ENCODE measurements at places on chromosomes 4 and X.

GRCh38 chrX:11755724-11756123, 2.3 kb upstream of the MSL3 start:
- no peak for DNase-seq

DNA sequence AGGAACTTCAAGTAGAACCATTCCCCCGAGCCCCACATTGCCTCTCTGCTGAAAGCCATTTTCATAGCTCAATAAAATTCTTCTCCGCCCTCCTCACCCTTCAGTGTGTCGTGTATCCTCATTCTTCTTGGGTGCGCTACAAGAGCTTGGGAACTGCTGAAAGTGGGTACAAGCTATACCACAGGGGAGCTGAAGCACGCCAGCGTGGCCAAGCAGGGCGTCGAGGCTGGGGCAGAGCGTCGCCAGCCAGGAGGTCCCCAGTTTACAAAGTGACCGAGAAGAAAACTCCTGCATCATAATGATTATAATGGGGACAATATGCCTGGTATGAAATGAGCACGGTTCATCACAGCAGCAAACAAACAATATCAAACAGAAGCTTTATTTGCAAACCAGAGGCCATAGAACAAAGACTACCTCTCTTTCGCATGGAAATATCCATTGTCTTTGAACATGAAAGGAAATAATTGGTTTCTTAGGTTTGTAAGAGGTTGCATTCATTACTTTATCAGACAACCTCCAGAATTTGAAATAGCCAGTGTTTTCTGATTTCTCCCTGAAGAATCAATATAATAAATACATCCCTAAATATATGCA, 34.3 kb downstream of the RELL1 start:
- no peak for DNase-seq

DNA sequence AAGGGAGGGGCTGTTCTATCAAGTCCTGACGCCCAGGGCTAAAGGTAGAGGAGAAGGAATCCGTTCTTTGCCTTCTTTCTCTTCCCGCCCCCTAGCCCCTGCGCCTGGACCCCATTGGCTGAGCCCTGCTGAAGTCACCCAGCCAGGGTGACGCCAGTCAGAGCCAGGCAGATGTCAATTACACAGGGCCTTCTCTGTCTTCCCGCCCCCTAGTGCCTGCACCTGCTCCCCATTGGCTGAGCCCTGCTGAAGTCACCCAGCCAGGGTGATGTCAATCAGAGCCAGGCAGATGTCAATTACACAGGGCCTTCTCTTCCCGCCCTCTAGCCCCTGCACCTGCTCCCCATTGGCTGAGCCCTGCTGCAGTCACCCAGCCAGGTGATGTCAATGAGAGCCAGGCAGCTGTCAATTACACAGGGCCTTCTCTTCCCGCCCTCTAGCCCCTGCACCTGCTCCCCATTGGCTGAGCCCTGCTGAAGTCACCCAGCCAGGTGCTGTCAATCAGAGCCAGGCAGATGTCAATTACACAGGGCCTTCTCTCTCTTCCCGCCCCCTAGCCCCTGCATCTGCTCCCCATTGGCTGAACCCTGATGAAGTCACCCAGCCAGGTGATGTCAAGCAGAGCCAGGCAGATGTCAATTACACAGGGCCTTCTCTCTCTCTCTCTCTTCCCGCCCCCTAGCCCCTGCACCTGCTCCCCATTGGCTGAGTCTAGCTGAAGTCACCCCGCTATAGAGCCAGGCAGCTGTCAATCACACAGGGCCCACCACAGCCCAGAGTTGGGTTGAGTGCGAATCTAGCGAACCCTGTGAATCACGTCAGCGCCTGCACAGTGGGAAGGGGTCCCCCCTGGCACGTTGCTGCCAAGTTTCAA, 46.4 kb downstream of the ASMT start:
- peak; percentile 33 for DNase-seq

GRCh38 chrX:38988301-38988700, 187.0 kb downstream of the MID1IP1 start:
- DNase-seq: no peak

- no peak for DNase-seq
Measured at GRCh38 chr4:48078862-48079655, 55.0 kb downstream of the TXK start.

DNA sequence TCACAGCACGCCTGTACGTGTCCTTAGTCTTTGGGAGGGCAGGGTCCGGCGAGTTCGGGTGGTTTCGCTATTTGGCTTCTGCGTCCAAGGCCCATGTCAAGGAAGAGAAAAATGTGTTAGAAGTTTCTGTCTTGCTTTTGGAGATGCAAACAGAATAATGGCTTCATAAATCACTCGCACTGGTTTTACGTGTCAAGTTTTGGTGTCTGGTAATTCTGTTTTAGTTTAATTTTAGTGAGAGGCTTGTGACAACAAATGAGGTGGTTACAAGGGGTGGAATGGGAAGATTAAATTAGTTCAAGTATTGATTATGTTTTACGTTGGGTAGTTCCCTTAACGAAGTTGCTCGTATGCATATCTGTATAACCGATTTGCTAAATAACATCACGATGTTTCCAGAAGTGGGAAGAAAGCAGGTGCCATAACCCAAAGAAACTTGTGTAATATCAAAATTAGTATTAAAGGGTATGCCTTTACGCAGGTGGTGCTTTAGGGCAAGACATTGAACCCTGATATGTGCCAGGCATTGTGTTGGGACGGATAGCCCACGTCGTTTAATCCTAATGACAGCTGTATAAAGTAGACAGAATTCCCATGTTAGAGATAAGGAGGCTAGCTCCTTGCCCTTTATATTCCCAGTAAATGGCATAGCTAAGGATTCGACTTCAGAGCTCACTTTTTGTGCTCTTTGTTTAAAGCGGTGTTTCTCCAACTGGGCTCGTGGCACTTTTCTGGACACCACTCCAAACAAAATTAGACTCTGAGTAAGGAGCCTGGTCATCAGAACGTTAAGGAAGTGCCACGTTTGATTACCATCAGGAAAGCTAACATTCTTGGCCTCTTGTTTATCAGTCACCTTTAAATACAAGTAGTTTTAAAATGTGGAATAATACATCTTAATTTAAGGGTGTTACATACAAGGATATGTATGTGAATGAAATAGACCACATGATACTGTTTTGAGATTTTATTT, 843 bp downstream of the RPL34 start:
- DNase-seq: no peak

DNA sequence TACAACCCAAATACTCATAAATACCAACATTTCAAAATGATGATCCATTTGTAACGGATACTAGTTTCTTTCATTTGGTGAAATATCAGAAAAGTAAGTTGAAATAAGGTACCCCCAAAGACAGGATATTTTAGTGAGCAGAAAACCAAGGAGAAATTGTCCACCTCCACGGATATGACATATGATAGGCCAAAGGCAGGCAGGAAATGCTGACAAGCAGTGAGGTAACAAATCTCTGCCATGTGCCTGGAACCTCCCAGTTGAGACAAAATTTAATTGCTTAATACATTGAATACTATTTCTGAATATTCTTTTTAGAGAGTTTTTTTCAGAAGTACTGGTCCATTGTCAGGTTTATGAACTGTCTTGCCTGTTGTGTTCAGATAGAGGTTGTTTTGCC, 118.8 kb downstream of the GATB start:
- no peak for DNase-seq

DNA sequence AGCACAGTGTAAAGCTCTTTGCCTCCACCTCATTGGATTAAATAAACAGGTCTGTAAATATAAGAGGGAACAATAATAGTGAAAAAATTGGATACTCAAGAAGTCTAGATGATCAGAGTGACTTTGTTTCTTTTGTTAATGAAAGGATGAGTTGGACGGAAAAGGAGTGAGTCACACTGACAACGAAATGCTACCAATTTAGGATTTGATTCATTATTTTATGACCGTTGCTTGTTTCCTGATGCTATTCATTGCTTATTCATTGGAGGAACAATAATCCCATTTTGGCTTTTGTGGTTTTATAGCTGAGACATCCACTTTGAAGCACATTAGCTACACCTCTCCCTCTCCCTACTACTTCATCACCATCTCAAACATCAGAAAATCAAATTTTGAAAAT, 74.4 kb upstream of the DYNLT3 start:
- DNase-seq: no peak

- DNase-seq: no peak
Measured at GRCh38 chr4:89496851-89497250, 189.3 kb upstream of the GPRIN3 start.

- DNase-seq: no peak
Measured at GRCh38 chrX:23825675-23826074, 42.7 kb downstream of the SAT1 start.

DNA sequence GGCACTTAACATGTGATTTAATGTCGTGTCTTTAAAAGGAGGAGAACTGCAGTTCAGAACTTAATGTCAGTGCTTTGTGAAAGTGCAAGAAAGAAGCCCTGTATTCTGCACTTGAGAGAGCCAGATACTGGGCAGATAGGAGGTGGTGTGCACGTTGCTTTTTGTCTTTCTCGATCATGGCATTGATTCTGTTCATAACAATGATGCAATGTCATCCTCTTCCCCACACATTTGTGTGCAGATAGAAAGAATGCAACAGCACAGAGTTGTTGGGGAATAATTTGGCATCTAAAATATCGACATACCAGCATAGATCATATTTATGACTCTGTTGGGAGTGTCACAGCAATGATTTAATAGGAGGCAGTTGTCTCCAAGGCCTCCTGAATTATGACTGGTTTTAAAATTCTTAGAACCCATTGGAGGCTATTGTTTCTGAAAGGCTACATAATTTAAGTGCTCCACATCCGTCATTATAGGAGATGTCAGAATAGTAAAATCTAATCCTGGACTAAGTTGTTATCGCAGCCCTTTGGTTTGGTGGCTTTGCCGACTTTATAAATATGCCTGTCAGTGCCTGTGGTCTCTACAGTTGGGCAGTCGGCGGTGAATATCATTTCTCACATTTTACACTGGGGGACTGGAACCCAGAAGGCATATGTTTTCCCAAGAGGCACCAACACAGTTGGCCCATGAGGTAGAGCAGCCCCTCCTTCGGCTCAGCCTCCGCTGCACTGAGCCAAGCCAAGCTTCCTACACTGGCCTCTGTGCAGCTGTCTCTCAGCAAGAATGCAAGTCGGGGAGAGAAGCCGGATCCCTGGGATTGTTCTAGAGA, 124.9 kb downstream of the PTTG2 start:
- no peak for DNase-seq

DNA sequence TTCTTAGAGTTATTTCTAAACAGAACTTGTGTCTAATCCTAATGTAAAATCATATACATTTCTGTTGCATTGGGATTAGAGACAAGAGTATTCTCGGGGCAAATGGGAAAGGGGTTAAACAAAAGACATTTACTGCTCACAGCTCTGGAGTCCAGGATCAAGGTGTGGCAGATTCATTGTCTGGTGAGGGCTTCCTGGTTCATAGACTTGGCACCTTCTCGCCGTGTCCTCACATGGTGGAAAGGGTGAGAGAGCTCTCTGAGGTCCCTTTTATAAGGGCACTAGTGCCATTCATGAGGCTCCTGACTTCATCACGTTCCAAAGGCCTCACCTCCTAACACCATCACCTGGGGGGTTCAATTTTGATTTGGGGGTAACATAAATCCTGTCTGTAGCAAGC, 90.3 kb upstream of the PRKX start:
- DNase-seq: no peak

GRCh38 chrX:151966236-151966635, 8.2 kb downstream of the GABRE start:
- no peak for DNase-seq

DNA sequence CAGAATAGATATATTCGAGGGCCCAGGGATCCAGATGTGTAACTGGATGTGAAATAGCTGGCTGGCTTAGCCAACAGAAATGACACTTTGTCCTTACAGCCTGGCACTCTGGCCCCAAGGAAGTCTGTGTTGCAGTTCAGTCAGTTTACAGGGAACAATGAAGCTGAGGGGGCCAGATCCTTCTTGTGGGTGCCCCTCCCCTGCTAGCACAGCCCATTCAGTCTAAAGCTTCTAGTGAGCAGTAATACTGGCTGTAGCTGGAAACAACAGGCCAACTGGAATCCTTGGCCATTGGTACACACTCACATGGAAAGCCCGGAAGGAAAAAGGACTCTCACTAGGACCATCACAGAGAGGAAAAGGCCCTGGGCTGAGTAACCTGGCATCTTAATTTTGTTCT, 22.7 kb upstream of the CD40LG start:
- DNase-seq: no peak

DNA sequence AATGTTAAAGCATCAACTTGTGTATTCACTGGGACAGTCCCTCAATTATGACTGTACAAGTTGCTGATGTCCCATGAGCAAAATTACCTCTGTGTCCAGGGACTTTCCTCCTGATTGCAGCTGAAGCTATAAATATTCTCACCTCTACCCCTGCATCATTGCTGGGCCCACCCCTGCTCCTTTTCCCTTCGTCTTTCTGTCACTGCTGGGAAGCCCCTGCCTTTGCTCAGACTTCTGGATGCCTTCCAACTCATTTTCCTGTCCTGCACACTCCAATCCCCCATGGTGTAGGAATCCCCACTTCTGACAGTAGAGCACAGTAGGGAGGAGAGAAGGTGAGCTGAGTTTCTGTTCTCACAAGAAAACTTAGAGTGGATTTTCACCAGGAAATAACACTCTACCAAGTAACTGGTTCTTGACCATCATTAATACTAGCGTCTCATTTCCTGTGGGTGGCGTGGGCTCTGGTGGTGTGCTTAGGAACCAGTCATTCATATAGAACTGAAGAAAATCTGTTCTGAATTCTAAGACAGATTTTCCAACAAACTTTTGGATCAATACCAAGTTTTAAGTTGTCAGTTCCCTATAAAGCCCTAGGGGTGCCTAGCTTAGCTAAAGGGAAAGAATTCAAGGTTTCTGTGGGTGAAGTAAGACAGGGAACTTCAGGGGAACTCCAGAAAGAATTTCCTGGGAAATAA, 136.2 kb upstream of the MED14 start:
- no peak for DNase-seq

DNA sequence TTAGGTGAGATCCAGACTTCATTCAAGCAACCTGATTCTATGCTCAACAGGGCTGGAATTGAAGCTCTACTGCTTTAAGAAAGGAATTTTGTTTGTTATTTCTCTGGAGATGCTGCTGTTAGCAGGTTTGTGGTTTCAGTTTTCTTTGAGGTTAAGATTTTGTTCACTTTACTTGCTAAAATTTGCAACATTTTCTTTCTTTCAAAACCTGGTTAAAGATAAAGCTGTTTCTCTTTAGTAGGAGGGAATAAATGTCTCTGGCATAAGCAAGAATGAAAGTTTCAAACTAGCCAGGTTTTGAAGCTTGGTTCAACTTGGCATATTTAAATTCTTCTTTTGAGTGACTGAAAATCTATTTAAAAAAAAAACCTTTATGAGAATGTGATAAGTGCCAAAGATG, 660.6 kb upstream of the NR3C2 start:
- no peak for DNase-seq

GRCh38 chr4:182286035-182286434, 42.8 kb downstream of the TENM3 start:
- no peak for DNase-seq

DNA sequence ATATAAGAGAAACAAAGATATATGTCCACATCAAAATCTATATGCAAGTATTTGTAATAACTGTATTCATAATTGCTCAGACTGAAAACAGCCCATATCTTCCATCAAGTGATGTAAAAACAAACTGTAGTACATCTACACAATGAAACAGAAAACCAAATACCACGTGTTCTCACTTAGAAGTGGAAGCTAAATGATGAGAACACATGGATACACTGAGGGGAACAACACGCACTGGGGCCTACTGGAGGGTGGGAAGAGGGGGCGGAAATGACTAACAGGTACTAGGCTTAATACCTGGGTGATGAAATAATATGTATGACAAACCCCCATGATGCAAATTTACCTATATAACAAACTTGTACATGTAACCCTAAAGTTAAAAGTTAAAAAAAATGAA, 42.7 kb downstream of the UBA6 start:
- no peak for DNase-seq

Data from stimulated activated CD8-positive, alpha-beta memory T cell treated with anti-CD3 and anti-CD28 coated beads, Interleukin-12 subunit alpha, Interleukin-12 subunit beta, amount 100 ng/mL, for 4 hours (primary cell).